ENCODE measurements at places on chromosomes 12 and 14. TPM values are rescaled to one million over a fixed set of nuclear protein-coding genes. Genes with fewer than 3 reads are reported as not detected.

The C1QL4 gene
- total RNA-seq, result not detected

- no peak for DNase-seq
Measured at GRCh38 chr12:50981319-50982239, 29.2 kb downstream of the HIGD1C start.

- no peak for DNase-seq
Measured at GRCh38 chr14:22549981-22550673, 38.9 kb downstream of the DAD1 start.

GRCh38 chr12:91817517-91817916 is 328.1 kb downstream of the BTG1 start:
- DNase-seq, result no peak

The TXNDC16 gene
- total RNA-seq, result 6.8 TPM

GRCh38 chr12:58064666-58065065 is 123.3 kb downstream of the ATP23 start:
- DNase-seq, result no peak

The RFLNA gene
- 1.9 TPM for total RNA-seq

- DNase-seq, result no peak
Measured at GRCh38 chr12:115172521-115172920, 488.5 kb upstream of the TBX3 start.

GRCh38 chr14:42532194-42532593 is 925.5 kb downstream of the LRFN5 start:
- DNase-seq, result no peak

The CATSPERB gene
- 0.22 TPM for total RNA-seq

DNA sequence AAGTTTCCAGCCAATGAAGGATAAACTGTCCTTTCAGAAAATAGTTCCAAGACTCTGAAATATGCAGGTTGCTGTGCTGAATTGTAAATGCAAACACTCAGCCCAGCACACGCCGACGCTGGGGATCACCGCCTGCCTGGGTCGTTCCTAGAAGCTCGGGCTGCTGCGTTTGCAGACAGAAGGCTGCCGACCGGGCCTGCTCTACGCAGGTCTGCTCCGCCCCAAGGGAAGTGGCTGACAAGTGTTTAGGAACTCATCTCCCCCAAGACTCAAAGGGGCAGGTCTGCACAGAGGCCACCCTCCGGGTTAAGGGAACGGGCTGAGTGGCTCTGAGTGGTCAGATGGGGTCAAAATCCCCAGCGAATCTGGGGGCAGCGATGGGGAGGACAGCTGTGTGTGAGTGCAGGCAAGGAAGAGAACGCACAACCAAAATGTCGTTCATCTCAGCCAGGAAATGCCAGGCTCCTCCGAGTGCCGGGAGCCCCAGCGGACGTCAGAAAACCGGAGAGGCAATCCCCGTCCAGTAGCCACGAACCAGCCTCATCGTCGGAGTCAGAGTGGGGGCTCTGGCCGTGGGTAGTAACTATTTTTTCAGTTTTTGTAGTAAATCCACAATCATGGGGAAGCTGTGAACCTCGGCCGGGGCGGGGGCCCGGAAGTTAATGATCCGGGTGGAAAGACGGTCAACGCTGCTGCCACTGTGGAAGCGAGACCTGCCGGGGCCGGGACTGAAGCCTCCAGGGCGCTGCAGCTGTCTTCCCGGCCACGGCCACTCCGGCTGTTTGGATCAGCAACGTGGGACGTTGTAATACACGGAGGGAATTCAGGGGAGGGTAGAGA is 6.0 kb downstream of the GALNT9 start:
- DNase-seq, result no peak

GRCh38 chr14:21084998-21085853 is 13.2 kb downstream of the ZNF219 start:
- DNase-seq, result peak; percentile 75

The KRR1 gene
- total RNA-seq, result 26.2 TPM

GRCh38 chr14:55306938-55307589 is 35.8 kb downstream of the FBXO34 start:
- DNase-seq, result no peak

DNA sequence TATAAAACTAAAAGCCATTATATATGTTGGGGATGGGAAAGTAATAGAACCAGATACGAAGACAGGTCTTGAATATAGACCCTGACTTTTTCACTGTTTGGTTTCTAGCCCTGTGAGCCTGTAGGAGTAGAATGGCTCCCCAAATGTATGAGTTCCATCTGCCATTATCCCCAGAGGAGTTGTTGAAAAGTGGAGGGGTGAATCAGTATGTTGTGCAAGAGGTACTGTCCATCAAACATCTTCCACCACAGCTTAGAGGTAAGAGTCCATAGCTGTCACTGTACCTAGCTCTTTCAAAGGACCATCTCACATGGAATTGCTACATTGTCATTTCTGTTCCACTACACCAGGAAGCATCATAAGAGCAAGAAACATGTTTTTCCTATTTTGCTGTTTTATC is 1.1 kb downstream of the NCAPD2 start:
- DNase-seq, result no peak

DNA sequence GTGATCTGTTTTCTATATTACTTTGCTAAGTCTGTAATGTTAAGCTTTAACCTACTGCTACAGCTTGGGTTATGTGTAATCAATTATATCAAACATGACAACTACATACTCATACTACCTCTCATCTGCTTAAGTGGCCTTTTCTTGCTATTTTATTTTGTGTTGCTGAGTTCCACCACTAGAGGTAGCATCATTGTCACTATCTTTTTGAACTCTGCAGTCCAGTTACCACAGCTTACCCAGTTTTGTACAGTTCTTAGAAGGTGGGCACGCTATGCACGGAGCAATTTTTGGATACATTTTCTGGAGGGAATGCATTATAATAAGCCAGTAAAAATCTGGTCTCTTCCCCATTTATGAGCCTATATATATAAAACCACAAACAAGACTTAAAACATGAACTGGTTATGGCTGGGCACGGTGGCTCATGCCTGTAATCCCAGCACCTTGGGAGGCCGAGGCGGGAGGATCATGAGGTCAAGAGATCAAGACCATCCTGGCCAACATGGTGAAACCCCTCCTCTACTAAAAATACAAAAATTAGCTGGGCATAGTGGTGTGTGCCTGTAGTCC is 48.5 kb downstream of the SAV1 start:
- no peak for DNase-seq

All from adrenal gland (tissue), 19 donors.